Activated CD8-positive, alpha-beta T cell treated with anti-CD3 and anti-CD28 coated beads for 36 hours (primary cell): ENCODE measurements at places on chromosomes 6 and 20. TPM values are rescaled to one million over a fixed set of nuclear protein-coding genes. Genes with fewer than 3 reads are reported as not detected.

- DNase-seq, result no peak
These were observed 990 bp upstream of the TRAF3IP2 start for GRCh38 chr6:111606620-111607115.

FOXP4 gene
- total RNA-seq, result 11.0 TPM

DNA sequence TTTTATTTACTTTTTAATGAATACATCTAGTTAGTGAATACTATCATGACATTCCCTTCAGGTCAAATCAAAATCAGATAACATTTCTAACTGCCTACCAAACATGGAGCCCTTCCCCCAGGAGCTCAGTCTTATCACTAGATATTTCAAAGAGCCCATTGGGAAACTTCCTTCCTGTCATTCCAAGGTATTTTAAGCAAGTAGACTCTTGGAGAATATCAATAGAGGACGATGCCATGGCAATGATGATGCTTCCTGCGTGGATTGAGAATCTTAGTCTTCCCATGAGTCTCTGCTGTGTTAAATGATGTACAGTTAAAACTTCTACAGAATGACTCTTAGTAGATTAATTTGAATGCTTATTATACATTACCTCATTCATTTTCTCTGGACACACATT, 384.9 kb downstream of the CENPW start:
- DNase-seq, result no peak

- no peak for DNase-seq
These were observed 1.8 kb upstream of the RNF24 start for GRCh38 chr20:4017051-4017712.

DNA sequence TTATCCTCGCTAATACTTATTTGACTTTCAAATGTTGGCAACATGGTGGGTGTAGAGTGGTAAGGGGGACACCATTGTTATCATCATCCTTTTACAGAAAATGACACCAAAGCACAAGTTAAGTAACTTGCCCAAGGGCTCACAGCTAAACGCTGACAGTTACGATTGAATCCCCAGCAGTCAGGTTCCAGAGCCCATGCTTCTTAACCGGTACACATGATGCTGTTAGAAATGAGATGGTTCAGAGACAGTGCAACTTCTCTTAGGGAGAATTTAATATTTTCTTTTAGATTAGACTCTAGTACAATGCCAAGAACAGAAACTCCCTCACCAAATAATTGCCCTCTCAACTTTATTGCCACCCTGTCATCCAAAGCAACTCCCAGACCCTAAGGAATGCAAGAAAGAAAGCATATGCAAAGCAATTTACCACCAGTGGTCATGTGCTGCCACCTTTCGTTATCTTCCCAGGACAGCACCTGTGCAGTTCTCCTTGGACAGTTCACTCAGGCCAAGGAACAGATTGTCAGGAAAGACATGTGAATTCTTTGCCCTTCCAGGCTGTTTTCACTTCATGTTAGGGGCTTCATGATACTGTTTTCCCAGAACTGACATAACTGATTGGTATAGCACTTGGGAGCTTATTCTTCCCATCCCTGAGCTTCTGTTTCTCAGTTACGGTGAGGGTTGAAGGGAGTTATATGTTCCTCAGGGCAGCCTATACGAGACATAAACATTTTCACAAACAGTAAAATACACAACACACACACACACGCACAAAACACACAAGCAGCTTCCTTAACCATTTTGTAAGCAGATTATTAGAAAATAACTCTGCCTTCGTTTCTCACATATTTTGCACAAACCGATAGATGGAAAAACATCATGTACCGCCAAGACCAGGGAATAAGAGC, 5.1 kb downstream of the HLA-DMA start:
- peak; percentile 62 for DNase-seq

BMP7 gene
- total RNA-seq, result not detected

DNA sequence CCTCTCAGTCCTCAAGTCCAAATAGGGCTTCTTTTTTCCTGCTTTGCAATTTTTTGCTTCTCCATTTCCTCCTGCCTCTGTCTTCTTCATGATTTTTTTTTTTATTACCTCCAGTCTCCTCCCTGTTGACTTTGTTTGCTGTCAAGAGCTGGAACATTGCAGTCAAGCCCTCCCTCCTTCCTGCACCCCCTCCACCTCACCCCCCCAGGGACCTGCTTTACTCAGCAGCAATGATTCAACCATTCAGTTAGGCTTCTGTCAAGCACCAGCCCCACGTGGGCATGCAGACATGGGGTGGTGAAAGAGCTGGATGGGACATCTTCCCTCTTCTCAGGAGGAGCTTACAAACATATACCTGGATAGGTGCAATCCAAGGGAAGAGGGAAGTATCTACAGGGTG, 142.4 kb downstream of the LRFN2 start:
- no peak for DNase-seq

DNA sequence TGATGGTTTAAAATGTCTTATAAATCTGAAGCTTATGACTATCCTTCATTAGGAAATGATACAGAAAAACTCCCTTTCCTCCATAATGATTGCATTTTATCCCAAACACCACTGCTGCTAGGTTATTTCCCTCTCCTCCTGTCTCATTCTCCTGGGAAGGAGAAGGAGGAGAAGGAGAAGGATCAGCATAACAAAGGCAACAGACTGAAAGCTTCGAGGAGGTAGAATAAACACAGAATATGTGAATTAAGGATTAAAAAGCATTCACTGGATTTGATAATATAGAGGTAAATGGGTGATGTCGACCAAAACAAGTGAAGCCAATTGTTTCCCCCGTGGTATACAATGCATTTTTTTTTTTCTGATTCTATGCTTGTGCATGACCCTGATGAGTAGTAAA, 82.0 kb downstream of the WASF1 start:
- no peak for DNase-seq

SAPCD1 gene
- total RNA-seq, result 18.7 TPM

GRCh38 chr6:44733868-44734267, 346.4 kb downstream of the CDC5L start:
- no peak for DNase-seq

GRCh38 chr6:109081516-109082187, 13.0 kb downstream of the SESN1 start:
- no peak for DNase-seq

GRCh38 chr20:32291166-32291565, 13.7 kb downstream of the KIF3B start:
- no peak for DNase-seq

RHAG gene
- not detected for total RNA-seq

DNA sequence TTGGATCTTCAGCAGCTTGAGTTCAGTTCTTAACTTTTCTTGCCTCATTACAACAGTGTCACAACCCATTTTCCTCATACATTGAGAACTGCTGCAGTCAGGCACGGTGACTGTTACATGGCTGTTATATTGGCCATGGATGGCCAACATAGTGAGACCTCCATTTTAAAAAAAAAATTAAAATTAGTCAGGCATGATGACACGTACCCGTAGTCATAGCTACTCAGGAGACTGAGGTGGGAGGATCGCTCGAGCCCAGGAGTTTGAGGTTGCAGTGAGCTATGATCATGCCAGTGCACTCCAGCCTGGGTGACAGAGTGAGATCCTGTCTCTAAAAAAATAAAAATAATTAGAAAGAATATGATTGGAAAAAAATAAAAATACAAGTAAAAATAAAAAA, 9.9 kb upstream of the MMP24 start:
- DNase-seq, result no peak

GRCh38 chr6:3058957-3059356, 9.3 kb upstream of the RIPK1 start:
- no peak for DNase-seq

DNA sequence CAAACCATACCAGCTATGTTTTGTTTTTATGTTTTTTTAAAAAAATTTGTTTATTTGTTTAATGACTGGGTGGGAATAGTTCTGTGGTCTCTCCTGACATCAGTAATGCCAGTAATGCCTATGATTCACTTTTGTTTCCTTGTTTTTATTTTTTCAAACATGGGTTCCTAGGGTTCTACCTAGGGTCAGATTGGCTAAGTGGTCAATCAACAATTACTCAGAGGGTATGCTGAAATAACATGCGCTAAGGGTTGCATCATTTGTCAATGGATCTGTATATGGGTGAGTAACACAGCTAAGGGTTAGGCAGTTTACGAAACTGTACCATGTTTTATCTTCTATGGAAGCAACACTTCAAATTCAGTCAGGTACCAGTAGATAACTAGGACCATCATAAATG, 583.8 kb upstream of the GJE1 start:
- DNase-seq, result no peak

DNA sequence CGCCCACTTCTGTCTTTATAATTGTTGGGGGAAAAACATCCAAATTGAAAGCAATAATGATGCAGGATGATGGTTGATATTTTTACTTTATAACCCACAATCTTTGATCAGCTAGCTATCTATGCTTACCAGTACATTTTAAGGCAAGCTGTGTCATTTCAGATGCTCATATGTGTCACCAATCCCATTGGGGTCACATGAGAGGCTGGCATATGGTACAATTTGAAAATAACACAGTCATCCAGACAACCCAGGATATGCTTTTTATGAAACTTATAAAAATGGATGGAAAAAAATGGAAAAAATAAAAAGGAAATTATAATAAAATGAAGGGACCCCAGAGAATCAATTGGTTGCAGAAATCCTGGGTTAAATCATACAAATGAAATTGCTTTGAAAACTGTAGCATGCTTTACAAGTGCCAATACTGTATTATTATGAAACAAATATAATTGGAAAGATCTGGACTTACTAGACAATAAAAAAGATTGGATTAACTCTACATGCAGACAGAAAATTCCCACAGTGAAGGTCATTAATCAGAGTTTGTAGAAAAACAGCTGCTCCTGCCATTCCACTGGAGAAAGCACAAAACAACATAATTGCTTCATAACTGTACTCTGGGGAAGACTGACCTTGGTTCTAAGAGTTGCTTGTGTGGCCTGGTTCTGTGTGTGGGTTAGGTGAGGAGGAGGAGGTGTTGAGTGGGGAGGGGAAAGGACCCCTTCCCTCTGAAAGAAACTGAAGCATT, 13.3 kb upstream of the PRIM2 start:
- DNase-seq, result no peak

HCRTR2 gene
- not detected for total RNA-seq

TBPL1 gene
- 37.8 TPM for total RNA-seq

HLA-DRA gene
- total RNA-seq, result 8.6 TPM

BEND6 gene
- total RNA-seq, result not detected

DNA sequence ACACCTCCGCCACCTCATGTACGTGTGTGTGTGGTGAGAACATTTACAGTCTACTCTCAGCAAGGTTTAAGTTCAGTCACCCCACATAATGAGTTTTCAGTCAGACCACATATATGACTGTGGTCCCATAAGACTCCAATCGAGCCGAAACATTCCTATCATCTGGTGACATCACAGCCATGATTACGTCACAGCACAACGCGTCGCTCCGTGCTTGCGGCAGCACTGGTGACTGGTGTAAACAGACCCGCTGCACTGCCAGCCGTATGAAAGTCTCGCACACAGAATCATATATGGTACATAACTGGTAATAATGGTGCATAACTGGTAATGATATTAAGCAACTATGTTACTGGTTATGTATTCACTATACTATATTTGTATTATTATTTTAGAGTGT, 150.7 kb downstream of the DLL1 start:
- no peak for DNase-seq

C20orf141 gene
- not detected for total RNA-seq

DNA sequence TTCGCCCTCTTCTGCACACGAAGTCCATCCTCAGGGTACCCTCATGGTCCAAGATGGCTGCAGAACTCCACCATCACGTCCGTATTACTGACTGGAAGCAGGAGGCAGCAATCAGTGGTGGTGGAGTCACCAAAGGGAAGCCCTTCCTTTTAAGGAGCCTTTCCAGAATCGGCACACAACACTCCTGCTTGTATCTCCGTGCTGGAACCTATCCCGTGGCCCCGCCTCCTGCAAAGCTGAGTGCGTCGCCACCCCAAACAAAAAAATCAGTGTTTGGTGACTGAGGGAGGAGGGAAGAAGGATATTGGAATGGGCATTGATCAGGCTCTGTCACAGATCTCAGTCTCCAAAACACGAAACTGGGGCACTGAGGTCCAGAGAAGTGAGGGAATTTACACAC, 5.8 kb upstream of the CCN5 start:
- no peak for DNase-seq

MUC21 gene
- not detected for total RNA-seq

DNA sequence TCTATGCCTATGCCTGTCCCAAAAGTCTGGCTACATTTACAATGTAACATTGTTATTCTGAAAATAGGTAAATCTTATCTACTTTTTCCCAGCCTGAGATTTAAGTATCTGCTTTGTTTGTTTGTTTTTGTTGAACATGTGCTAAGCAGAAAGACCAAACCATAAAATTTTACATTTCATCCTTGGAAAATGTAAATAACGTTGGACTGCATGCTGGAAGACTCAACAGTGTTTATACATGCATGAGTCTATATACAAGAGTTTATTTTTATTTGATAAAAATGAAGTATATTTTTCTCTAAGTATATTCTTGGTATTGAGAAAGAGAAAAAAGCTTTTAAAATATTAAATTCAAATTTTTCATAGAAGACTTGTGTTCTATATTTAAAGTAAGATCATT, 12.1 kb upstream of the PDE10A start:
- no peak for DNase-seq

MBOAT1 gene
- total RNA-seq, result 6.4 TPM

PRRT1 gene
- 1.1 TPM for total RNA-seq

DNA sequence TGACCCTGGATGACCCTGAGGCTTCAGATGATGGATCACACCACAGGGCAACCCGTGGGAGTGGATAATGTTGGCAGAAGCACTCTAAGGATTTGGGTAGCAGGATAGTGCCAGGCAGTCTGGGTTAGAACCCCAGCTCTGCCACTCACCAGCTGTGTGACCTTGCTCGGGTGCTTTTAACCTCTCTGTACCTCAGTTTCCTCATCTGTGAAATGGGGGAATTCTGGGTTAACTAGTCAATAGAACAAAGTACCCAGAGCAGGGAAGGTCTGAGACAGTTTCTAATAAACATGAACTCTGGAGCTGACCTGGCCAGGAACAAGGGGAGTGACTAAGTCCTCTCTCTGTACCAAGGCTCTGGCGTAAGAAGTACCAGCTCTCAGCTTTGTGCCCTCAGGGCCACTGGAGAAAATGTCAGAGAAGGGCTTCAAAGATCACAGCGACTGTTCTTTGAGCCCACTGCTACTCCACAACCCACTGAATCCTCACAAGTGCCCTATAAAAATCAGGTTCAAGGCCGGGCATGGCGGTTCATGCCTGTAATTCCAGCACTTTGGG, 14.7 kb upstream of the NOL4L start:
- DNase-seq, result no peak

DNA sequence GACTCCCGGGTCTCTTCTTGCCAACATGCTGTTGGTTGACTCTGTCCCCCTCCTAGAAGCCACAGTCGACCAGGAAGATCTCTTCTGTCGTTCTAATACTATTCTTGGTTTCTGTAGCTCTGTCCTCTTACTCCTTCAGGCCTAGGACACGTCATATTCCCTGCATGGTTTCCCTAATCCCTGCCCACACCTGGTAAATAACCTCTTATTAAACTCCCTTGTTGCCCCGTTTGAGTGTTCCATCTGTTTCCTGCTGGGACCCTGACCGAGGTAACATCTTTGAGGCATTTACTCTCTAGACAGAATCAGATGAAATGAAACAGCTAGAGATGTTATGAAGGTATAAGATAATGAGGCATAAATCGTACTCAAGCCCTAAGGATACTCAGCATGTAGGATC, 68.1 kb downstream of the PLCB4 start:
- DNase-seq, result no peak
